ENCODE measurements at places on chromosomes 7 and 10.

- DNase-seq, result no peak
These were observed 76.3 kb upstream of the MRLN start for GRCh38 chr10:59829601-59830000.

GRCh38 chr7:105849122-105849855 is 27.1 kb downstream of the ATXN7L1 start:
- DNase-seq, result no peak

- DNase-seq, result no peak
These were observed 380.9 kb downstream of the PARD3 start for GRCh38 chr10:34434119-34434594.

DNA sequence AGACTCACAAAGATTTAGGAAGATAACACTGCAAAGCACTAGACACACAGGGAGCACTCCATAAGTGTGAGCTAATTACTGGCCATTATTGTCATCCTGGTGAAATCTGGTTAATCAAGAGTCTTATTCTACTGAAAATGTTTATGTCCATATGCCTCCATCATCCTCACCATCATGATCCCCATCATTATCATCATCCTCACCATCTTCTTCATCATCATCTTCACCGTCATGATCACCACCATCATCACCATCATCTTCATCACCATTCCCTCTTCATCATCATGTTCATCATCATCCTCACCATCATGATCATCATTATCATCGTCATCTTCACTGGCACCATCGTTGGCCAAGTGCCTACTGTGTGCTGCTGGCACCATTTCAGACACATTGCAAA is 76.3 kb upstream of the CARD11 start:
- DNase-seq, result no peak

DNA sequence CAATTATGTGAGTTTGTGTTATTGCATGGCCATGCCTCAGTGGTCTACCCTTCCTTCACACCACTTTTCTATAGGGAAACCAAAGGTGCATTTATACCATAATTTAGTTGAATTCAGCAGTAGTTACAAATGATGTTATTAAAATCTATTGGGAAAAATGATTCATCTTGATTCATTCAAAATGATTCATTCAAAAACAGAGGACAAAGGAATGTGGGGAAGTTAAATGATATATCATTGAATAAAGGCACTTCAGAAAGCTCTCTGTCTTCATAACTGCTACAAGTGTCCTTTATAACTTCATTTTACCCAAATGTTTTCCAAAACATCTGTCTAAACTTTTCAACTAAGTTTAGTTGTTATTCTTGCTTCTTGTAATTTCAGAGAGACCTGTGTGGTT is 722.9 kb downstream of the GRM8 start:
- DNase-seq, result no peak

DNA sequence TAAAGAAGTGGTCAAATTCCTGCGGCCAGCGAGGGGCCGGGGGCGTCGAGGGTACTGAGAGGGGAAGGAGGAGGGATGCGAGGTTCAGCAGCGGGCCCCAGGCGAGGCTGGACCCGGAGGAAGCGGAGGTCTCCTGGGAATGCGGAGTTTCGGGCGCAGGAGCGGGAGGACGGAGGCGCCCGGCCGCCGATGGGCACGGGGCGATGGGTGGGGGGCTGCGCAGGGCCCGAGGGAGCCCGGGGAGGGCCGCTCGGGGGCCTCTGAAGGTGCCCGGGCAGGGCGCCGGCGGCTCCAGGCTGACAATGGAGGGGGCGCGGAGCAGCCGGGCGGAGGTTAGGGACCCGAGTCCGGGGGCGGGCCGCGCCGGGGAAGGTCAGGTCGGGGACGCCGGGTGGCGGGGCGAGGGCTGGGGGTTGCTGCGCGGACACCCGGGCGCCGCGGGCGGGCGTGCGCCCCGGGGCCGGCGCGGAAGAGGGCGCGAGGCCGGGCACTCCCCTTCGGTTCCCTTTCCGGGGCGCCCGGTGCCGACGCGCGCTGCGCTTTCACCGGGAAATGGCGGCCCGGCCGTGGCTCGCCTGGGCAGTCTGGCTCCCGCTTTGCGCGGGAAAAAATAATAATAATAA is 683 bp downstream of the MACROH2A2 start:
- DNase-seq, result peak; percentile 30

DNA sequence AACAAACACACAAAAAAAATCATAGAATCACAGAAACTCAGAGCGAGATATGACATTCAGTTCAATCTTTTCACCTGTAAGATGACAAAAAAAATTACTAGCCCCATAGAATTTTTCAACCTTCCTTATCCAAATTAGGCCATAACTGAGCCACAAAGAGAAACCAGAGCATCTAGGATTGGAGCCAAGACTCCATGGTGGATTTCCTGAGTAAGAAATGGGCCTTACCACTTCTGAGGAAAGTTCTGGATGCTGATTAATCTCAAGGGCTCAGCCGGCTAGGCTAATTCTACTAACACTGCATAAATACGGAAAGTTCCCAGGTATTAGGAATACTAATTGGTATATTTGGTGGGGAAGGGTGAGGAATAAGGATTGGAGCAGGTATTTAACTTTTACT is 16.8 kb downstream of the LIPM start:
- DNase-seq, result no peak

- no peak for DNase-seq
These were observed 825.3 kb upstream of the MBL2 start for GRCh38 chr10:53597835-53598251.

Measured in occipital lobe (tissue), 3 donors.